A375 (cell line): ENCODE measurements at places on chromosomes 1 and 21. TPM values are rescaled to one million over a fixed set of nuclear protein-coding genes. Genes with fewer than 3 reads are reported as not detected.

LORICRIN gene
- total RNA-seq: not detected in 2 replicates

SLFNL1 gene
- 0.21 TPM in 1 of 2 replicates, not detected in the other for total RNA-seq

SEMA4A gene
- 0.11 and 0.29 TPM in 2 replicates for total RNA-seq

CLEC20A gene
- not detected in 2 replicates for total RNA-seq
